ENCODE measurements at places on chromosomes 12 and 14.

GRCh38 chr12:30934811-30935210, 8.3 kb downstream of the TSPAN11 start:
- H3K27ac ChIP-seq: no peak overlapping the region
- no peak for DNase-seq
- no peak overlapping the region for H3K4me3 ChIP-seq
- no peaks in the 10 kb centered on the region for H3K4me1 ChIP-seq
- no peaks in the 10 kb centered on the region for H3K27me3 ChIP-seq
- no peaks in the 10 kb centered on the region for H3K36me3 ChIP-seq

DNA sequence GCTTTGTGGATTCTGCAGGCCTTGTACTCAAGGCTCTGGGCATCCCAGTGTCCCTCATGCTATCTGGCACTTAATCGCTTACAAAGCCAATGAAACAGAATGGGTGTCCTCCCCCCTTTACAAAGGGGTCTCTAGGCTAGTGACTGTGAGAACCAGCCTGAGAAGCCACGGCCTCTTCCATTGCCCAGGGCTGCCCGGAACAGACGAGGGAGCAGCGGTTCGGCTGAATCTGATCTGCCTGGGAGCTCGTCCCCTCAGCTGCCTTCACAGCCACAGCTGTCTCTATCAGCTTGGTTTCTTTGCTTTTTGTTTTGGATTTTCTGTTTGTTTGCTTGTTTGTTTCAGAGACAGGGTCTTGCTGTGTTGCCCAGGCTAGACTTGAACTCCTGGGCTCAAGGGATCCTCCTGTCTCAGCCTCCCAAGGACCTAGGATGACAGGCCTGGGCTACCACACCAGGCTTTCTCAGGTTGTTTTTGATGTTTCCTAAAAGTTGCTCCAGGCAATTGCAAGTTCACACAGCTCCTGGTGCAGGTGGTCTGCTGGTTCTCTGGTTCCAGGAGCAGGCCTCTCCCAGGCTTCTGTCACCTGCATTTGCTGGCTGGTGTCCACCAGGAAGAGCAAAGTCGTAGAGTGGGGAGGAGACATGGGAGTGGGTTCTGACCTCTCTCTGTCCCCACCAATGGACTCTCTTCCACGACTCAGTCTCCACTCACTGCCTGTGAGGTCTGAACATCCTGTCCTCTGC, 10.9 kb upstream of the RIN3 start:
- H3K4me1 ChIP-seq: peaks cover 41% of the 10 kb centered on the region
- no peak for DNase-seq
- H3K36me3 ChIP-seq: no peaks in the 10 kb centered on the region
- peak overlapping the region; percentile 85 for H3K27ac ChIP-seq
- no peaks in the 10 kb centered on the region for H3K27me3 ChIP-seq

DNA sequence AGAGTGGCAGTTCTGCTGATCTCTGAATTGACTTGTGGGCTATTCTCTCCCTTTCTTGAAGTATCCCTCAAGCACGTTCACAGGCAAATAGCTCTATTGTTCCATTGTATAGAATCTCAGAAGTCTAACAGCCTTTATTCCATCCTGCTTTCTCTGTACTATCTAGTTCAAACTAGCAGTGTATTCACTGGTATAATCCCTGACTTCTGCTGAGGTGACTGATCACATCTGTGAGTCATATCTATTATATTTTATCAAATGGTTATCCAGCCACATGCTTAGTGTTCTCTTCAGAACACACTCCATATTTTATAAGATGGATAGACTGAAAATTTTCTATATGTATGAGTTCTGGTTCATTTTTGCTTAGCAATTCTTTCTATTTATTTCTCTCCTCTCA, 866.1 kb downstream of the C12orf50 start:
- H3K27me3 ChIP-seq: no peaks in the 10 kb centered on the region
- peaks cover 10% of the 10 kb centered on the region for H3K4me1 ChIP-seq
- H3K27ac ChIP-seq: no peak overlapping the region
- H3K36me3 ChIP-seq: no peaks in the 10 kb centered on the region
- DNase-seq: no peak

DNA sequence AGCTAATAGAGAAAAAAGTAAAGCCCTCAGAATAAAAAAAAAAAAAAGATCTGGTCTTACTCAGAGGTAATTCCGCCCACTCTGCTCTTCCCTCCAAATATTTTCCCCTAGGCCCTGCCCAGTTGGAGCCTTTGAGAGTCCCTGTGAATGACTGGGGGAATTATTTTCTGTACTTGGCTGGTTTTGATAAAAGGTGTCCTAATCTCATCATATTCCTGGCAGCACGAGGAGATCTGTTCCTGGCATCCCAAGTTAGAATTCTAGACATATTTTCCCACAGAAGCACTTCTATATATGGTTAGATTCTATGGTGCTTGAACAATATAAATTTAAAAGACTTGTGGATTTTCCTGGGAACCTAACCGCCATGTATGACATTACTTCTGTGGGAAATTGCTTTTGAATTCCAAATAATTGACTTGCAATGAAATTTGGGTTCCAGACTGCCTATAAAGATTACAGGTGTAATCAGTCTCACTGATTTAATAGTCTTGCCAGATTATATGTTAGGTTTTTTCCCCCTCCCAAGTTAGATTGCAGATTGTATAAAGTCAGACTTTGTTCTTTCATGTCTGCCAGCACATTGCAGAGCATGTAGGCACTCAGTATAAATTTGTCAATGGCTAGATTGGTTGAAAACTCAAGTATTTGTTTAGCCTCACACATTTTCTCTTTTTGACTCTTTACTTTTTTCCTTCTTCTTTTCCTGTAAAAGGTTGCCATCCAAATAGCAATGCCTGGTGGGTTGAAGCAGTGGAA, 12.3 kb downstream of the GPX2 start:
- DNase-seq: peak; percentile 53
- H3K36me3 ChIP-seq: peaks cover 48% of the 10 kb centered on the region
- H3K4me1 ChIP-seq: peaks cover 7% of the 10 kb centered on the region
- no peaks in the 10 kb centered on the region for H3K27me3 ChIP-seq
- H3K27ac ChIP-seq: no peak overlapping the region
- H3K4me3 ChIP-seq: no peak overlapping the region

- no peaks in the 10 kb centered on the region for H3K4me1 ChIP-seq
- H3K27ac ChIP-seq: no peak overlapping the region
Observed at GRCh38 chr12:26830363-26830762, 2.6 kb downstream of the ITPR2 start.

DNA sequence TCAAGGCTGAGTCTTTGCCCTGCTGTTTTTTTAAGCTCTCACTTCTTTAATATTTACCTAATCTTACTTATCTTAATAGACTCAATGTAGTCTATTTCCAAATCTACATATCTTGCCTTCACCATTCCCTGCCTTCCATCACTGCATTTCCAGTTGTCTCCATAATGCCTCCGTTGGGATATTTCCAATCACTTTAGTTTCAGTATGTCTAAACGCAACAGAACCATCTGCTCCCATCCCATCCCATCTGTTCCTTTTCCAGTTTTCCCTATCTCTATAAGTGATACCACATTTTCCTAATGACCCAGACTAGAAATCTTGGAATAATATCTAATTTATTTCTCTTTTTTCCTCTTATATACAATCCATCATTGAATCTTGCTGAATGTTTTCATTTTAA, 15.1 kb upstream of the CCDC198 start:
- H3K36me3 ChIP-seq: no peaks in the 10 kb centered on the region
- no peak overlapping the region for H3K27ac ChIP-seq
- DNase-seq: no peak
- H3K4me3 ChIP-seq: no peak overlapping the region
- peaks cover 6% of the 10 kb centered on the region for H3K27me3 ChIP-seq

DNA sequence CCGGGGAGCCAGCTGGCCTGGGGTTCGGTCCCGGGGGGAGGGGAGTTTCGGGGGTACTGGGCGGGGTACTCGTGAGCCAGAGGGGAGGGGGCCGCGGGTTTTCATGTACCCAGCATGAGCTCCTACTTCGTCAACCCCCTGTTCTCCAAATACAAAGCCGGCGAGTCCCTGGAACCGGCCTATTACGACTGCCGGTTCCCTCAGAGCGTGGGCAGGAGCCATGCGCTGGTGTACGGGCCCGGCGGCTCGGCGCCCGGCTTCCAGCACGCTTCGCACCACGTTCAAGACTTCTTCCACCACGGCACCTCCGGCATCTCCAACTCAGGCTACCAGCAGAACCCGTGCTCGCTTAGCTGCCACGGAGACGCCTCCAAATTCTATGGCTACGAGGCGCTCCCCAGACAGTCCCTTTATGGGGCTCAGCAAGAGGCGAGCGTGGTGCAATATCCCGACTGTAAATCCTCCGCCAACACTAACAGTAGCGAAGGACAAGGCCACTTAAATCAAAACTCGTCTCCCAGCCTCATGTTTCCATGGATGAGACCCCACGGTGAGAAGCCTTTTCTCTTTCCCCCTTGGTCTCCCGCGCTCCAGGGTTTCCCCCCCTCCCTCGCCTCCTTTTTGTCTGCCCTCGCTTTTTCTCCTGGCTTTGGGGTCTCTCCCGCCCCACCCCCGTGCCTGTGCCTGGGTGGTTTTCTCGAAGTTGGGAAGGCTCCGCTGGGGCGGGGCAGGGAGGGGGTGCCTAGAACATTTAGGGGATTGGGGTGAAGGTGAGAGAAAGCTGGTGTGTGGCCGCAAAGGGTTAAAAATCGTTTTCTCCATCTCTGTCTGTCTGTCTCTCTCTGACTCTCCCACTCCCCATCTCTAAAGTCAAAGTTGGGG, 627 bp downstream of the HOXC8 start:
- H3K4me3 ChIP-seq: peak overlapping the region; percentile 91
- no peaks in the 10 kb centered on the region for H3K27me3 ChIP-seq
- peaks cover 32% of the 10 kb centered on the region for H3K4me1 ChIP-seq
- peak overlapping the region; percentile 73 for H3K27ac ChIP-seq
- DNase-seq: peak; percentile 87

DNA sequence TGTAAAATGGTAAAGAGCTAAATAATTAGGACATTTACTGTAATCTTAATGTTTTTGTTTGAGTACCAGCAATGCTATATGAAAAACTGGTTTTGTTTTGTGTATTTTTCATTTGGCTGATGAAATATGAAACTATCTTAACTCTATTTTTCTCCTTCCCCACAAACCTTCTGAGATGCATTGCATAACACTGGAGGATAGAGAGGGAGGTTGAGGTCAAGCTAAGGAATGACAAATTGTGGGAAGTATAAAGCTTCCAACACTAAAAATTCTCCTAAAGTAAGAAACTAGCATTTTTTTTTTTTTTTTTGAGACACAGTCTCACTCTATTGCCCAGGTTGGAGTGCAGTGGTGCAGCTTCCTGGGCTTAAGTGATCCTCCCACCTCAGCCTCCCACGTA, 31.5 kb upstream of the SRP54 start:
- no peaks in the 10 kb centered on the region for H3K36me3 ChIP-seq
- DNase-seq: peak; percentile 43
- no peak overlapping the region for H3K4me3 ChIP-seq
- no peak overlapping the region for H3K27ac ChIP-seq
- no peaks in the 10 kb centered on the region for H3K4me1 ChIP-seq

DNA sequence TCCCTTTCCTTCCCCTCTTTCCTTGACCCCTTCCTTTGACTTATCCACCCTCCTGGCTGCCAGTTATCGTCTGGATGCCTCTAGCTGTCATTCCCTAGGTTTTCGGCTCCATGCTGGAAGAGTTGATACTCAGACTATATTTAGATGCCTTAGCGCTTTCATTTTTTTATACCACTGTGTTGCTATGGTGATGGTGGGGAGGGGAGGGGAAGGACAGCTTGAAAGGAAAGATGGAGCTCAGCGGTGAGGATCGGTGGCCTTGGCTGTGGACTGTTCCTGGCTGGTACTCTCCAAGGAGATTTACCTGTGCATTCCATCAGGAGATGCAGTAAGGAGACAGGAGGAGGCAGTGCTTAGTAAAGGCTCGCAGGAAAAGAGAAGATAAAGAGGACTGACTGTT, 108.7 kb downstream of the SLC8A3 start:
- DNase-seq: no peak
- no peak overlapping the region for H3K27ac ChIP-seq
- no peaks in the 10 kb centered on the region for H3K36me3 ChIP-seq
- H3K27me3 ChIP-seq: no peaks in the 10 kb centered on the region
- no peaks in the 10 kb centered on the region for H3K4me1 ChIP-seq

- no peak overlapping the region for H3K4me3 ChIP-seq
- DNase-seq: no peak
- H3K27ac ChIP-seq: peak overlapping the region; percentile 24
- peaks cover 49% of the 10 kb centered on the region for H3K36me3 ChIP-seq
Observed at GRCh38 chr12:46209914-46210872, 58.6 kb downstream of the SLC38A1 start.

GRCh38 chr12:64636856-64637255, 26.6 kb downstream of the RASSF3 start:
- H3K4me3 ChIP-seq: no peak overlapping the region
- H3K27ac ChIP-seq: no peak overlapping the region
- H3K27me3 ChIP-seq: no peaks in the 10 kb centered on the region
- DNase-seq: no peak

GRCh38 chr14:61872452-61872851, 110.2 kb downstream of the SNAPC1 start:
- H3K4me1 ChIP-seq: no peaks in the 10 kb centered on the region
- DNase-seq: no peak
- no peaks in the 10 kb centered on the region for H3K36me3 ChIP-seq
- no peak overlapping the region for H3K4me3 ChIP-seq
- H3K27ac ChIP-seq: no peak overlapping the region

DNA sequence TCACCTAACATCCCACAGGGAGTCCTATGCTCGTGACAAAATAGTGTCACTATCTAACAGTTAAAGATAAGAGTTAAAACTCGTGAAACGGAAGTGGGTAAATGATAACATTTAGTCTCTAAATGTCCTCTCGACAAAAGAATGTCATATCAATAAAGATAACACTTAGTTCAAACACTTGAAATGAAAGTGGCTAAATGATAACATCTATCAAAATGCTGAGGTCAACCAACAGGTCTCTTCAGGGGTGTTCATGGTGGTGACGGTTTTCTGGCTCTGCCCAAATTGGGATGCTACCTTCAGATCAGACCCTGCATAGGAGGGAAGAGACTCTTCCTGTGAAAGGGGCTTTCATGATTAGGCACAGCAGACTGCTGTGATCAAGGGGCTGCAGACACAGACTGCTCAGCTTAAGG, 22.1 kb downstream of the IL26 start:
- H3K27ac ChIP-seq: no peak overlapping the region
- H3K4me3 ChIP-seq: no peak overlapping the region
- no peak for DNase-seq
- H3K36me3 ChIP-seq: no peaks in the 10 kb centered on the region
- no peaks in the 10 kb centered on the region for H3K4me1 ChIP-seq

DNA sequence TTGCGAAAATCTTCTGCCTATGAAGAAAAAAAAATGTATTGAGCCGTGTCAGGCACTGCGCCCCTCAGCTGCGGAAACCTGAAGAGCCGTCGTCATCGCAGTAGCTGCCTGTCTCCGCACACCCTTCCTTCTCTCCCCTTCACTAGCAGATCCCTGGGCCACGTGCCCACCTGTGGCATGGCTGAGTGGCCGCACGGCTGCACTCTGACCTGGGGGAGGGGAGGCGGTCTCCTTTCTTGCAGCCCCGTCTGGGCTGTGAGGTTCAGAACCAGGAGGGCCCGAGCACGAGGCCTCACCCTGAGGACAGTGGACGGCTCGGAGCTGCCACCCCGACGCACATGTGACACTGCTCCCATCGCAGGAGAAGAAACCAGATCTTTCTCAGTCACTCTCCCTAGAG, 24.9 kb downstream of the PGAM5 start:
- H3K4me3 ChIP-seq: no peak overlapping the region
- H3K36me3 ChIP-seq: peaks cover 61% of the 10 kb centered on the region
- H3K4me1 ChIP-seq: no peaks in the 10 kb centered on the region
- no peak overlapping the region for H3K27ac ChIP-seq
- DNase-seq: no peak

- H3K4me3 ChIP-seq: no peak overlapping the region
- H3K4me1 ChIP-seq: peaks cover 6% of the 10 kb centered on the region
- H3K27ac ChIP-seq: no peak overlapping the region
- no peaks in the 10 kb centered on the region for H3K36me3 ChIP-seq
- no peaks in the 10 kb centered on the region for H3K27me3 ChIP-seq
Observed at GRCh38 chr14:71388862-71389261, 481.6 kb downstream of the PCNX1 start.

Measured in GM23248 (cell line).